ENCODE measurements at places on chromosomes 4 and X. TPM values are rescaled to one million over a fixed set of nuclear protein-coding genes. Genes with fewer than 3 reads are reported as not detected.

DNA sequence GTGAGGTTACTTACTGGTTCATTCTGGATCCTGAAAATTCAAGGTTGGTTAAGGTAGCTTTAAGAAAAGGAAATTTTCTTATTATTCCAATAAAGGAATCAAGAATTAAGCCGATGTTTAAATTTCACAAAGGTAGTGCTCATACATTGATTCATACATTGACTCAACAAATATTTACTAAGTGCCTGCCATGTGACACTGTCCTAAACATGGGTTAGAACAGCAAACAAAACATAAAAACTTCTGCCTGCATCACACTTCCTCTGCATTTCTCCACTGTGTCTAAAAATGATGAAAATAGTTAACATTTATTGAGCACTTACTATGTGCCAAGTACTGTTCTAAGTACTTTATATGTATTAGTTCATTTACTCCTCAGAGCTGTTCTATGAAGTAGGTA is 75.7 kb downstream of the RASL11B start:
- DNase-seq = no peak

GRCh38 chr4:181659202-181659601 is 584.0 kb upstream of the TENM3 start:
- DNase-seq = no peak

DNA sequence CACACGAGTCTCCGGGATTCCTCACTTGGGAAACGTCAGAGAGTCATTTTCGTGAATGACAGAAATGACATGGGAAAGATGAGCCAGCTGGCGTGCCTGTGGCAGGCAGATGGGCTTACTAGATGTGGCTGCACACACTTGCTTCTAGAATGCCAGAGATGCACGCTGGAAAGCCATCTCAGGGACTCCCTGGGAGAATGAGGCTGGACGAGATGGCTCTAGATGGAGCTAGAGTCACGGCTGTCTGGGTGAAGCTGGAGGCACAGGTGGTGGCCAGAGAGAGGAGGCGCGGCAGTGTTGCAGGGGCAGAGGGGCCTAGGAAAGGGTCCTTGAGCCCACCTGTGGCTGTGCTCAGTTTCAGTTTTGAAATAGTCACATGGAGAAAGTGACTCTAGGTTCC is 26.0 kb downstream of the TKTL1 start:
- no peak for DNase-seq

DNA sequence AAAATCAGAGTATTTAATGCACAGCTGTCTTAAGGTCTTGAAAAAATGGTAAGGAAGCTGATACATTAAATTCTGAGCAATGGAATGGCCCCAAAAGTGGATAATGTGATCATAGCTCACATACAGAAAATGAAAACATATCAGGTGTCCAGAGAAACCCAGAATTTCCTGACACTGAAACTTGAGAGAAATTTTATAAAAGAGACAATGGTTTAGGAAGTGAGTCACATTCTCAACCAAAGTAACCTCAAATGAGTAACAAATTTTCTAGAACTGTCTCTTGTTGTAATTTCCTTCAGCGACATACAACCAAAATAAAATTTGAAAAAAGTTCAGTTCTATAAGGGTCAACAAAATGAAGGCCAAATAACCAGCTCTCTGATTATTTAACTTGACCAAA is 37.4 kb upstream of the PACRGL start:
- DNase-seq = no peak

DNA sequence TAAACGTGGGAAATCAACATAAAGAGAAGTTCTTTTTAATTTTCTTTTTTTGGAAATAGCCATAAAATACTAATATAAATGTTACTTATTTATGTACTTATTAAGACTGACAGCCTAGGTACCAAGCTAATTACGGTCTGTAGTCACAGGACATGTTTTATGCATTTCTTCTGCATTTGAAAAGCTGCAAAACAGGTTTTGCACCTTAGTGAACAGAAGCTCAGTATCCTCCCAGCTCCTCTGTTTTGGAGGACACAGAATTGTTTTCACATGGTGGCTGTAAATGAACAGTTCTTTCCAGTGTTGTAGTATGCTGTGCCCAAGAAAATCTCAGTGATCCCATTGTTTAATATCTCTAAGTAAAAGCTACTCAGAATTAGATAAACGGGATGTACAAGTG is 1788.0 kb upstream of the TENM3 start:
- DNase-seq = no peak

- no peak for DNase-seq
Measured at GRCh38 chrX:104852241-104852640, 286.2 kb downstream of the IL1RAPL2 start.

DNA sequence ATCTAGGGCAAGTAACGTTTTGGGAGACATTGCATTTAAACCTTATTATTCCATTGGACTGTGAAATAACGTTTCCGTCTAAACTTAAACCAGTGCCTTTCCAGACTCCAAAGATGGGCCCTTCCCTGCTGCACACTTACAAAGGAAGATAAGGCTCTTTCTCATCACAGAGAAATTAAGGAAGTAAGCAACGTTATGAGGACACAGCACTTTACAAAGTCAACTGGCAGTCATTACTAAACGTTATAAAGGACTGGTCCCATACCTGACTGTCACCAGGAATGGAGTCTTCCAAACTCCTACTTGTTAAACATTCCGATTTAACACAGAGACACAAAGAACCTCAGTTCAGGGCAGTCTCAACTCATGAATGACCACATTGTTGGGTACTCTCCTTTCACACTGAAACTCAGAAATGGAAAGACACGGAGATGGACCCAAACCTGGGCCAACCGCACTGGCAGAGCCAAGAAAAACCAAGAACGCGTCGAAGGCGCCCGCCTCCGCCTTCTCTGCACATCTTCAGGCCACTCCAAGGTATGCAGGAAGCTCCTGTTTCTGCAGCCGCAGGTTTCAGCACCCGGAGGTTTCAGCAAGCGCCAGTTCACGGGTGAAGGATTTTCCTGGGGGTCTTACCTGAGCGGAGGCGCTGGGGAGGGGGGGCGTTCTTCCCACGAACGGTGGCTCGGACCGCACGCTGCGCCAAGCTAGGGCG is 670 bp downstream of the PAPSS1 start:
- DNase-seq = peak; percentile 29

MAGEC3 gene
- total RNA-seq = not detected

EXOSC9 gene
- 14.9 TPM for total RNA-seq

SLC7A11 gene
- total RNA-seq = 0.06 TPM
